ENCODE measurements at places on chromosomes 2 and 18.
A peak's percentile ranks its signal among the peaks of the same experiment; 100 is the strongest.

- DNase-seq = peak; percentile 44
Observed at GRCh38 chr2:65937379-65938160, 497.4 kb upstream of the MEIS1 start.

DNA sequence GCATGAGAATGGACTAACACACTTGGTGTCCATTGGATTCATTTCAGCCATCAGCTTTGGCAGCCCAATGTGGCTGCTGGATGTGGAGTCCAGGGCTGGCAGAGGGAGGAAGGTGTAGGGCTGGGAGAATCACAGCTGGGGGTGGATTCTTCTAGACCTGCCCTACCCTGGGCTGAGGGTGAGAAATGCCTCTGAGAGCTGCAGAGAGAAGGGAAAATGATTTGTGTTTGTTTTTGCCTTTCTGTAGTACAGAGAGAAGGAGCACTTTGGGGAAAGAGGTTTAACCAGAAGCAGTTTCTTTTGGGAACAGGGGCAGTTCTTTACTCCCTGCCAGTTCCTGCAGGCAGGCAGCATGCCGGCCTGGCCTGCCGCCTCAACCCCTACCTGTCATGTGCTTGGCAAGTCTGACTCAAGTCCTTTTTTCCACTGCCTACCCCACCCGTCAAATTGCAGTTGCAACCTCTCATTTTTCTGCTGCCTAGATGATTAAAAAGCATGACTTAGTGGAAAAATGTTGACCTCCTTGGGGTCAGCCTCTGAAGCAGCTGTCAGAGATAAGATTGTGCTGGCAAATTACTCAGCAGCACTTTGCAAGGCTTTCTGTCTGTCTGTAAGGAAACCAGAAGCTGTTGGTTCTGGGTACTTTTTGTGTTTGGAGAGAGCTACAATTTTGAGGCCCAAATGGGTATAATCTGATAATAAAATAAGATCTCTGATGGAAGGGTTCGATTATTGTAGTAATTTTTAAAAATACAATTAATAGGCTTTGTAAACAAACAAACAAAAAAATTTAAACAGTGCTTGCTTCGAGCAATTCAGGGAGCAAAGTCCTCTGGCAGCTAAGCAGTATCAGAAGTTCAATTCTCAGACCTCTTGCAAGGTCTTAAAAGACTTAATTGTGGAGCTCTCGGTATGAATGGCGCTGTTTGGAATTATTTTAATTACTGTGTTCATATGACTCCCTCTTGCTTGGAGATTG lies 21.7 kb downstream of the LBH start:
- peak; percentile 56 for DNase-seq

- DNase-seq = no peak
Observed at GRCh38 chr2:73707636-73708035, 29.5 kb downstream of the TPRKB start.

DNA sequence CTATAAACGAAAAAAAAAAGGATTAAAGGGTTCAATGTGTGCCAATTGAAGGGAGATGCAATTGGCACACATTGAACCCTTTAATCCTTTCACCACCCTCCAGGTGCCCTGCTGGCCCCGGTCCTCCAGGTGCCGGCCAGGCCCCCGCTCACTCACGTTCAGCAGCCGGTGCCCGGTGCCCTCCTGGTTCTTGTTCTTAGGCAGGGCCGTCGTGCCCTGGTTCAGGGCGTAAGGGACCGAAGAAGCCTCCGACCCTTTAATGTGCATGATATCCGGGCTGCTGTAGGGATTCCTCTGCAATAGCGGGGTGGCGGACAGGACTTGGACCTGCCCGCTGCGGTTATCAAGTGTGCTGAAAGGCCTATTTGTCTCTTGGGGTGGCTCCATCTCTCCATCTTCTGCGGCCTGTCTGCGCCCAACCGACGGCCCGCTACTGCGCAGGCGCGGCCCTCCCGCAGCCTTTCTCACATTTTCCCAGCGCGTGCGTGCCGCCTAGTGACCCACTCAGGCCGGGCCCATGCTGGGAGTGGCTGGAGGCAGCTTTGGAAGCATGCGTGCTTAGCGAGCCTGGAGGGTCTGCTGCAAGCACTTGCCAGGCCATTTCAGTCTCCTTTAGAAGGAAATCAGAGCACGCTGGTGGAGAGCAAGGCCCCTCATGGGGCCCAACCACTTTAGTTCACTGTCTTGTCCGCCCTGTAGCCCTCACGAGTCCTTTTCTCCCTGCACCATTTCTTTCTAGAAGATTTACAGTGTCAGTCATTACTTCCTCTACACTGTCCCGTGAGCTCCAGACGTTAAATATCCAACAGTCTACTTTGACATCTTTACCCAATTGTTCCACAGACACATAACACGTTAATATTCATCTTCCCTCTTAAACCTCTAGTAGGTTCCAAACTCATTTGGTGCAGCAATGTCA lies 24.3 kb downstream of the TMEM237 start:
- peak; percentile 73 for DNase-seq

Data from fibroblast of mammary gland (primary cell).